ENCODE measurements at places on chromosomes 3 and 15.

- no peak for DNase-seq
Observed at GRCh38 chr3:187673012-187673411, 2.8 kb upstream of the SST start.

GRCh38 chr15:85709250-85709649, 85.5 kb downstream of the KLHL25 start:
- DNase-seq = no peak

DNA sequence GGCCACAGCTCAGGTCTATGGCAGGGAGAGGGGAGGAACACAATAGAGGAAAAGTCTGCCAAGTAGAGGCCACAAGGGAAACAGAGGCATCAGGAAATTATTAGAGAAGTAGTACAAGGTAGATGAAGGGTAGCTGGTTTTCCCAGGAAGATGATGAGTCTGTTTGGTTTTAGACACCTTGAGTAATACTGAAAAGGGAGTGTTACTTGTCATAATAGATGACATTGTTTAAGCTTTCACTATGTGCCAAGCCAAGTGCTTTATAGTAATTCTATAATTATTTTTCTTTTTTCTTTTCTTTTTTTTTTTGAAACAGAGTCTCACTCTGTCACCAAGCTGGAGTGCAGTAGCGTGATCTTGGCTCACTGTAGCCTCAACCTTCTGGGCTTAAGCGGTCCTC, 13.7 kb downstream of the PXK start:
- DNase-seq = no peak

- DNase-seq = no peak
Observed at GRCh38 chr3:186845756-186846155, 3.2 kb downstream of the ADIPOQ start.

DNA sequence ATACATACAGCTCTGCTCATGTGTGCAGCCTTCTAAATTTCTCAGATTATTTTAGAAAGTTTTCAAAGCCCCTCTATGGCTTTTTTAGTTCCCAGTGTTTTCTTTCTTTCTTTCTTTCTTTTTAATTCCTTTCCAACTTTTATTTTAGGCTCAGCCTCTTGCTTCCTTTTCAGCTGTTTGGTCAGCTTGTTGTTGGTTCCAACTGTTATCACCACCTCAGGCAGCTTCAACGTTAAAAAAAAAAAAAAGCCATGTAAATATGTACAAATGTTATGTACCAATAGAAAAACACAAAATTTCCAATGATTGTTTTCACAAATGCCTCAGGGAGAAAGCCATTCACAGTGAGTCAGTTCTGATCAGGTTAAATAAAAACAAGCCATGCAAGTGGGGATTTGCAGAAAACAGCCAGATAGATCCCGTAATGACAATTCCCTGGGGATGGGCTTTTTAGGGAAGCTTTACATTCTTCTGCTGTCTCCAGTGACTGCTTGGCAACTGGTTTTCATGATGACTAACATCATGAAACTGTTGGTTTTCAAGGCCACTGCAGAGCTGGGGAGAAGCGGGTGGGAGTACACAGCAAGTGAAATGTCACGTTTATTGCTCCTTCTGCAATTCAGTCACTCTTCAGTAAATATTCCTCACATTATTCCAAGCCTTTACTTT, 908.4 kb downstream of the EPHA3 start:
- DNase-seq = no peak

DNA sequence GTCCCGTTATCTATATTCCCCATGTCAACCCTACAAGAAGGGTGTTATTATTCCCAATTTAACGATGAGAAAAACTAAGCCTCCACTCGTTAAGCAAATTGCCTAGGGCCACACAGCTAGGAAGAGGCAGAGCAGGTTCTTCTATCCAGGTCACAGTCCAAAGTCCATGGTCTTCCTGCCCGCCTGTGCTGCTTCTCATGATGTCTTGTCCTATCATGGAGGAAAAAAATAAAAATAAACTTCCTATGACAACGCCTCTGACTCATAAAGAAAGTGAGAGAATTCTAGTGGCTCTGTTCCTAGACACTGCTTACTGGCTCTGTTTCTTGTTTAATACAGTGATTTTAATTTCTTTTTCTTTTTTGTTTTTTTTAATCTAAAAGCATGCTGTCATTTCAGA, 9.7 kb downstream of the COL8A1 start:
- DNase-seq = no peak

- DNase-seq = no peak
Observed at GRCh38 chr3:15646851-15647511, 45.4 kb downstream of the BTD start.

GRCh38 chr3:100127792-100128191, 13.5 kb upstream of the FILIP1L start:
- DNase-seq = no peak

GRCh38 chr15:100665570-100665969, 63.2 kb downstream of the ASB7 start:
- DNase-seq = no peak

DNA sequence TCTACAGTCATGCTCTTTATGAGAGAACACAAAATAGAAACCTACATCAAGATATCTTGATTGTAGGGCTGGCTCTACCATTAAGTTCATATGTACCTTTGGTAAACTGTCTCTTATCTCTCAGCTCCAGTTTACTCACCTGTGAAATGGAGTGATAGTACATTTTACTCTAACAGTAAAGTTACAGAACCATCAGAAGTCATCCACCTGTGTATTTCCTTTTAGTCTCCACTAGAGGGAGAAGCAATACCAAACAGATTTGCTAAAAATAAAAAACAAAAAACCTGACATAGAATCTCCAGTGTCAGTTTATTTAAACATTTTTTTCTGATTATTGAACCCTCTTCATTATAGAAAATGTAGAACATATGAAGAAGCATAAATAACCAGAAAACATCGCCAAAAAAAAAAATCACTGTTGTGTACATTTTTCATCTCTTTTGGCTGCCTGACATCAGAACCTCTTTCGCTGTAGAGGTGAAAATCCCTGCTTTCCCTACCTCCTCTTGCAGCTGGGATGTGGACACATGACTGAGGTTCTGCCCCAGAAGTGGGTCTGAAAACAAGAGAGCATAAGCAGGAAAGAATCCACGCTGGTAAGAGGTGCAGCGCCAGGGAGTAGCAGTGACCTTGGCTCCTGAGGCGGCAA, 48.7 kb upstream of the WDR72 start:
- DNase-seq = no peak

- DNase-seq = peak; percentile 42
Observed at GRCh38 chr15:44729408-44730127, 6.8 kb upstream of the TRIM69 start.

GRCh38 chr3:40070816-40071215, 238.7 kb upstream of the EIF1B start:
- DNase-seq = no peak

DNA sequence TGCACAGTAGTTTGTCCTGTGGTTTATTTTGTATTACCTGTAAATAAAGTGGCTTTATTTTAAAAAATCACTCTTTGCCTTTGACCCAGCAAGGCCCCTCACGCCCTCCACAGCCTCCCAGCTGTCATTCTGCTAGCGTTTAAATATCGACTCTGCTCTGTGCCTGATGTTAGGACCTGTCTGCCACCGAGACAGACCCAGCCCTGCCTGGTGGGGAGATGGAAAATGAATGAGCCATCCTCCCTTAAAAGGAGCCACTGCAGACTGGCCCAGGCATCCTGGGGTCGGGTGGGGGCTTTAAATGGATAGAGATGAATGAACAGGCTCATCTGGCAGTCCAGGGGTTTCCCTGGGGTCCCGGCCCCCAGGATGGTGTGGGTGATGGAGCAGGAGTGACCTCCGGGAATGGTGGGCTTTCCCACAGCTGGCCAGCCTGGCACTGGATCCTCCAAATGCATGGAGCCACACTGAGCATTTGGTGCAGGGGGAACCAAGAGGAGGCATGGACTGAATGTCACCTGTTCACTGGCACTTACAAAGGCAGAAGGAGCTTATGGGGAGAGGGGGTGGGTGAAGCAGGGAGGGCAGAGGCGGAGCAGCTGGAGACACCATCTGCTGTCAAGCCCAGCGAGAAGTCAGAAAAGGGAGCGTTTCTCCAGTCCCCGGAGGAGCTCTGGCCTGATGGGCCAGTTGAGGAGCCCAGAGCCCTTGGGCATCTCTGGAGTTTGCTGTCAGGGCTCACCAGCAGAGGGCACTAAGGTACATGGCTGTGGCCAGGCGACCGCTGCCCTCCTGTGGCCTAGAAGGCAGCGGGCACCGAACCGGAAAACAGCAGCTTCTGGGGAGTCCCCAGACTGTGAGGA, 11.9 kb downstream of the GRM2 start:
- DNase-seq = peak; percentile 23

DNA sequence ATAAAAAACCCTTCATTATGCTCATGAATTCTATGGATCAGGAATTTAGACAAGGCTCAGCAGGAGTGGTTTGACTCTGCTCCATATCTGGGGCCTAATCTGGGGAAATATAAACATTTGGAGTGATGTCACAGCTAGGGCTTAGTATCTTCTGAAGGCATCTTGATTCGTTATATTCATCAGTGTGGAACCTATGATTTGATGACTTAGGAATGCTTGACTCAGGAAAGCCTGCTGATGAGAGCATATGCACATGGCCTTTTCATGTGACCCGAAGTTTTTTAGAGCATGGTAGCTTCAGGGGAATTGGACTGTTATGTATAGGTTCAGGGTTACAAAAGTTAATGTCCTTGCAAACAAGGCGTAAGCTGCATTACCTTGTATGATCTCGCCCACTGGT, 184.9 kb upstream of the LRRC3B start:
- DNase-seq = no peak

DNA sequence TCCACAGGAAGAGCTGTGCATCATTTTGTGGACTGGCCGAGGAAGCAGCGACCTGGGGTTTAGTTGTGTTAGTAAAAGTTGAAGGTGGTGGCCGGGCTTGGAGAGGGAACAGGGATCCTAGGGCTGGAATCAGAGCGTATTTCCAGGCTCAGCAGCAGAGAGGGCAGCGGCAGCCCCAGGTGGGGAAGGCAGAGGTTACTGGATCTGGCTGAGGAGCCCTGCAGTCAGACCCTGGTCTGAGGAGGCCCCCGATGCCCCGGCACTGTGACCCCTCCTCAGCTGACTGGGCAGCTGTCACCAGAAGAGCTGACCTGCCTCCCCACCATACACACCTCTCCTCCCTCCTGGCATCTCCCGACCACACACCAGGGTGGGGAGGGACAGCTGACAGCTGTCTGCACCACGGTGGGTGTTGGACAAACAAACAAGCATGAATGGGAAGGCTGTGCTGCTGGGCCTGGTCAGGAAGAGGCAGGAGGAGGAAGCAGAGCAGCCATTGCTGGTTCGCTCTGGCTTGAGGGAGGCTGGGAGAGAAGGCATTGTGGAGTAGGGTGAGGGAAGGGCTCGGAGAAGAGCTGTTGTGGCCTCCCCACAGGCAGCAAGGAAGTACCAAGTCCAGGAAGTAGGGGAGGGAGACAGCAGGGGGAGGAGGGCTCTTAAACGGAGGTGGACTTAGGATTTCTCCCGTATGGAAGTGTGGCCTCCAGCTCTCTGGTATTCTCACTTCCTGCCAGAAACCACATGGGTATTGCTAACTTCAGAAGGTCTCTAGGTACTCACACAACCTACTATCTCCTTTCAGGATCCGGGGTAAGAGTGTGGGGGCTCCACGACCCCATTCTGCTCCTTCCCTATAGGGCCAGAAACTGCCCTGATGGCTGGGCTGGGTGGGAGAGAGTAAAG, 49.5 kb upstream of the HACD2 start:
- no peak for DNase-seq

- no peak for DNase-seq
Observed at GRCh38 chr15:75065851-75066509, 42.6 kb downstream of the PPCDC start.

- no peak for DNase-seq
Observed at GRCh38 chr3:62097121-62097520, 276.2 kb downstream of the FEZF2 start.

GRCh38 chr3:127909646-127910045, 5.4 kb upstream of the KBTBD12 start:
- DNase-seq = no peak

GRCh38 chr15:27271258-27271657, 300.3 kb downstream of the GABRG3 start:
- DNase-seq = no peak

GRCh38 chr3:83500931-83501330, 1457.9 kb upstream of the CADM2 start:
- no peak for DNase-seq

DNA sequence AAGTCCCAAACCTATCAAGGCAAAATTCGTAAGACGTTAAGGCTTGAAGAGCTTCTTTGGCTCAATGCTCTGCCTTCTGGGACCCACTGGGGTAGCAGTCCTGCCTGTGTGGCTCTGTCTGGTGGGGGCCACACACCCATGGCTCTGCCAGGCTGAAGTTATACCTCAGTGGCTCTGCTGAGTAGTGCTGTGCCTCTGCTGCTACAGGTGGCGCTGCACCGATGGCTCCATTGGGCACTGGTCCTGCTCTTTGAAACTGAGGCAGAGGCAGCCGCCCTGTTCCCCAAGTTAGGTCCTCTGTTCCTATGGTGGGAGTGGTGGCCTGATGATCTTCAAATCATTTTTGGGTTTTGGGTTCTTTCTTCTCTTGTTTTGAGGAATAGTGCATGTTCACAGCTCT, 68.0 kb upstream of the AP4E1 start:
- DNase-seq = no peak

DNA sequence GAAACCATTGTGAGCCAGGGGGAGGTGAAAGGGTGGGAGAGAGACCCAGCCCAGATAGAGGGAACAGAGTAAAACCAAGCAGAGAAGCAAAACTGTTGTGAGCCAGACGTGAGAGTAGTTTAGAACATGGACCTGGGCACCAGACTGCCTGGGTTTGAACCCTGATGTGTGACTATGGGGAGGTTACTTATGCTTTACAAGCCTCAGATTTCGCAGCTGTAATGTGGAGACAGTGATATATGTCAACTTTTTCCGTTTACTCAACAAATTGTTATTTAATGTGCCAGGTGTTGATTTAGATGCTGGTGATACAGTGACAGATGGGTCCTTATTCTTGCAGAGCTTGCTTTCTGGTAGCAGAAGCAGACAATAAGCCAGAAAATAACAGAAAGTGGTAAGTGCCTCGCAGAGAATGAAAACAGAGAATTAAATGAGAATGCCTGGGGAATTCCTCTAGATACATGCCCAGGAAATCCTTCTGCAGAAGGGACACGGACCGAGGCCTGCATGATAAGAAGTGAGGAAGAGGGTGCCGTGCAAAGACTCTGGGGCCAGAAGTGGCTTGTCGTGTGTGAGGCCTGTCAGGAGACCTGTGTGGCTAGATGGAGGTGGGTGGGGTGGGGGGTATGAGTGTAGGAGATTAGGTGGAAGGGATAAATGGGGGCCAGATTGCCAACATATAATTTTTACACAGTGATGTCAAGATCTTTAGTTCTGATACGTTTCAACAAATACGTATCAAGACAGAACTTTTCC, 15.0 kb downstream of the KAT2B start:
- no peak for DNase-seq

DNA sequence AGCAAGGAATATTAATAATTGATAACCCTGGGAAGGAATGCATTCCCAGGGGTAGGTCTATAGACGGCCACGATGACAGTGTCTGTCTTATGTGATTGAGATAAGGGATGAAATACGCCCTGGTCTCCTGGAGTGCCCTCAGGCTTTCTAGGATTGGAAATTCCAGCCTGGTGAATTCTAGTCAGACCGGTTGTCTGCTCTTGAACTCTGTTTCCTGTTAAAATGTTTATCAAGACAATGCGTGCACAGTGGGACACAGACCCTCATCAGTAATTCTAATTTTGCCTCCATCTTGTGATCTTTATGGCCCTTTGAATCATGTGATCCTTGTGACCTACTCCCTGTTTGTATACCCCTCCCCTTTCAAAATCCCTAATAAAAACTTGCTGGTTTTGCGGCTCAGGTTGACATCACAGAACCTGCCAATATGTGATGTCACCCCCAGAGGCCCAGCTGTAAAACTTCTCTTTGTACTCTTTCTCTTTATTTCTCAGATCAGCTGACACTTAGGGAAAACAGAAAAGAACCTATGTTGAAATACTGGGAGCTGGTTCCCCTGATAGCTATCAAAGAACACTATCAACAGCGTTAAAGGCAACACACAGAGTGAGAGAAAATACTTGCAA, 183.3 kb downstream of the PDE8A start:
- DNase-seq = no peak

Measured in activated gamma-delta T cell treated with Interleukin-2 at 50 U/mL for 16 hours (primary cell).